ENCODE measurements at places on chromosomes 2 and 18. TPM values are rescaled to one million over a fixed set of nuclear protein-coding genes. Genes with fewer than 3 reads are reported as not detected.

ZNF24 gene
- total RNA-seq, result 44.2 TPM

GPR45 gene
- not detected for total RNA-seq

POTEJ gene
- total RNA-seq, result not detected

RETREG2 gene
- total RNA-seq, result 31.2 TPM

RGPD4 gene
- 0.19 TPM for total RNA-seq

Data from cardiac septum (tissue), 1 donor.